ENCODE measurements at places on chromosomes 6 and 20.

DNA sequence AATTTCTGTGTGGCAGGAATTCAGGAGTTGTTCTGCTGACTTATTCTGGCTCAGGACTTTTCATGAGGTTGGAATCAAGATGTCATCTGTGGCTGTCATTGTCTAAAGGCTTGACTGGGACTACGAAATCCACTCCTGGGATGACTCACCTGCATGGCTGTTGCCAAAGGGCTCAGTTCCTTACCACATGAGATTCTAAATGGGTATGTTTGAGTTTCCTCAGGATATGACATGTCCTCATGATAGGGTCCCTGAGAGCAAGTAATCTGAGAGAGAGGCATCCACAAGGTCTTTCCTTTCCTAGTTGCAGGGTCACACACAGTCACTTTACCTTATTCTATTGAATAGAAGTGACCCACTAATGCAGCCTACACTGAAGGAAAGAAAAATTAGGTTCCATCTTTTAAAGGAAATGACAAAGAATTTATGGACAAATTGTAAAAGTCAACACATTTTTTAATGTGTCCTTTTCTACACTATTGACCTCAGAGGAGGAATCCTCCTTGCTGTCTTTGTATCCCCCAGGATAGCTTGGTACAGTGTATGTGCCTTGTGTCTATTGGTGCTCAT, 1025.0 kb upstream of the GJE1 start:
- no peak for DNase-seq

GRCh38 chr6:38179300-38179699, 359.8 kb downstream of the ZFAND3 start:
- no peak for DNase-seq

GRCh38 chr6:43308101-43308989, at the start of gene CRIP3:
TSS of gene CRIP3 (minus strand) at chr6:43308826. CDS start at chr6:43308792, 34 bp downstream.
- peak; percentile 26 for DNase-seq

DNA sequence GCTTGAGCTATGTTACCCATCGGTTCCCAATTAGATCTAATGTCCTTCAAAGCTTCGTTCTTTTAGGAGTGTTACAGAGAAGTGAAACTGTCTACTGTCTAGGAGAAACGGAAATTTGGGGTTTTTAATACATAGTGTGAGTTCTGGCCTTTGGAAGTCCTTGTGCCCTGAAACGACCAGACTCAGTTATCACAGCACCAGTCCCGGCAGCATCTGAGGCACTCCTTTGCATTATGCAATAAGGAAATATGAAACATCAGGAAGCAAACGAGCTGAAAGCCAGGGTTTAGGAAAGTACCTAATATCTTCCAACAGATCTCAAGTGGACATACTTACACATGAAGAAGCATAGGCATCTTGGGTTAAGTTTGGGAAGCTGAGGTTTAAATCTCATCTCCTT, 61.8 kb upstream of the ADGRF1 start:
- DNase-seq: no peak

DNA sequence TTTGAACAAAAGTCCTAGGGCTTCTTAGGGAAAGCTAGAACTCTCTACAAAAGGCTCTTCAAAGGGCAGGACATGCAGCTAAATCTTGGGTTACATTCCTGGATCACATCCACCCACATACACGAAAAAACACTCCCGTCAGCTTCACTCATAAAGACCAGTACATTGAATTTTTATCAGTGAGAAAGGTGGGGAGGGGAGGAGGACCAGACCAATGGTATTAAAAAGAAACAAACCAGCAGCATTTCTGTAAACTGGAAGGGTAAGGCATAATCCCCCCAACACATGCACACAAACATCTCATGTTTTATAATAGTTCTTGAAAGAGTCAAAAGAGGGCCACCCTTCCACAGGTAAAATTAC, 31.6 kb downstream of the MYLK4 start:
- no peak for DNase-seq

DNA sequence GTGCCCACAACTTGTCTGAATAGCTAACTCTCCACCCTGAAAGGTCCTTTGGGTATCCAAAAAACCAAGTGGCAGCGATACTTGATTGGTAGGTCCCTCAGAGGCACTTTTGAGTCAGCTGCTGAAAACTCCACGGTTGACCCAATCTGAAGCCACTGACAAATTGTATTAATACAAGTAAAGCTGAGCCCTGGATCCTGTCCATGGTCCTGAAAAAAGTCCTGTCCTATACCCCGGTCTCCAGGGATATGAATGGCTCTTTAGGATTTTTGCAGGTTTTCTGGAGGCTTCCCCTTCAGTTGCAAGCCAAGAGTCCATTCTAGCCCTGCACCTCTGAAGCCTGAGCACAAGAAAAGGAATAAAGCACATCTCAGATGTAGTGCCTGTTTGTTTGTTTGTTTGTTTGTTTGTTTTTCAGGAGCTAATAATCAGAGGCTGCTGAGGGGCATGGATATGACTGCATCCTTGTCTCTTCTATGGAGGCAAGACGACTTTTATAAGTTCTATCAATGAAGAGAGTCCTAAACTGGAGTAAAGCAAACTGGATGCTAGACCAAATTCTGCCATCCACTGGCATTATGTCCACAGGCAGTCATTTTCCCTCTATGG, 1.7 kb upstream of the SLC12A5 start:
- DNase-seq: no peak

DNA sequence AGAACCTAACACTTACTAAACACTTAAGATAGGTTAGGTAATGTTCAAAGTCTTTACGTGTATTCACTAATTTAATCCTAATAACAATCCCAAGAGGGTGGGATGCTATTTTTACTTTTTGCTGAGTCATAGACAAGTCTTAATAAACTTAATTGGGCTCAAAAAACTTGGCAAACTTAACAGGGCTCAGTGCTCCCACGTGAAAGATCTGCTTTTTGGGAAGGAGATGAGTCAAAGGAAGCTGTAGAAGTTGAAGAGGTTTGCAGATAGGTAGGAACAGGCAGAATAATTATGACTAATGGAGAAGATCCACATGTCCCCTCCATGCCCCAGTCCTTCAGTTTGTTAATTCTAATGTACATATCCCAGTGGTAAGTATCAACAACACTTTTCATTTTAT, 44.5 kb upstream of the STMND1 start:
- DNase-seq: no peak
